ENCODE measurements at places on chromosomes 1 and 21.
A peak's percentile ranks its signal among the peaks of the same experiment; 100 is the strongest.

DNA sequence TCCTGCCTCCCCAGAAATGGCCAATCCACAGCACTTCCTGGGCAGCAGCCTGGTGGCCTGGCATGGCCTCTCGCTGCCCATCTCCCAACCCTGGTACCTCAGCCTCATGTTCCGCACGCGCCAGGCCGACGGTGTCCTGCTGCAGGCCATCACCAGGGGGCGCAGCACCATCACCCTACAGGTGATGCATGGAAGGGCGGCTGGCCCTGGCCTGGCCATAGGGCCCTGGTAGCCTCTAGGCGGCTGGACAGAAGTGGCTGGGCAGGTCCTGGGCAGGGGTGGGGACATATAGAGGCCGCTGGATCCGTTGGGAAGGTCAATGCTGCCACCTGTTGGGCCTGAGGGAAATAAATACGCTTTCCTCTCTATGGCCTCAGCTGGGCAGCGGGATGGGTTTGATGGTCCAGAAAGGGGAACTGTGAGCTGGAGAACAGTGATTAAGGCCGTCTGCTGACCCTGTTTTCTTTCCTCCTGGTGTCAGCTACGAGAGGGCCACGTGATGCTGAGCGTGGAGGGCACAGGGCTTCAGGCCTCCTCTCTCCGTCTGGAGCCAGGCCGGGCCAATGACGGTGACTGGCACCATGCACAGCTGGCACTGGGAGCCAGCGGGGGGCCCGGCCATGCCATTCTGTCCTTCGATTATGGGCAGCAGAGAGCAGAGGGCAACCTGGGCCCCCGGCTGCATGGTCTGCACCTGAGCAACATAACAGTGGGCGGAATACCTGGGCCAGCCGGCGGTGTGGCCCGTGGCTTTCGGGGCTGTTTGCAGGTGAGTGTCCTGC, 14.4 kb downstream of the CELSR2 start:
- DNase-seq = peak; percentile 68

DNA sequence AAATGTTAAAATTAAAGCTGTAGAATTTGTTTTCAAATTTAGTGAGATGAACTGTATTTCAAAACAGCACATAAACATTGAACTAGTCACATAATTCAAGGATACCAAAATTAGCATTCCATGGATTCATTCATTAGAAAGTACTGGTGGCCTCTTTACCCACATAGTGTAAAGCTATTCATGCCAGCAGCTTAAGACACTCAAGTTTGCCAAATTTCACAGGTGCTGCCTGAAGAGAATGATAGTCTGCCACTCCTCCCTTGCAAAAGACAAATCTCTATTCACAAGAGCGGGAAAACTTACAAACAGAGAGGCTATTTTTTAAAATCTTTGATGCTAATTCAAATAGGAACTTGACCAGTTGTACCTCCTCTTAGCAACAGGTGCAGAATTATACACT, 337.0 kb downstream of the BRINP3 start:
- DNase-seq = no peak

- DNase-seq = no peak
These were observed 364.8 kb upstream of the ESRRG start for GRCh38 chr1:217088011-217088410.

DNA sequence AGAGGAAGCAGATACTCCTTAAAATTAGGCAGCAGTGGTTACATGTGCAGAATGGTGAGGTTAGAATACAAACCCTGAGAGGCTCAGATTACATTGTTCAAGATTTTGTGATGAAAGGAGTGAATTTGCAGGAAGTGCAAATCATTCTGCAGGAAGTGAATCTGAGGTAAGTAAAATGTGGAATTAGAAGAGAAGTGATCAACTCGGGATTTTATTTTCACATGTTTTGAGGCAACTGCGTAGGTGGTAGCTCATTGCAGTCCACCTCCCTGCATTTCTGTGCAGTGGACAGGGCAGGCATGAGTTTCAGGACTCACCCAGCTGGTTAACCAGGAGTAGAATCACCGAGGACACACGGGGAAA, 2.1 kb upstream of the PLA2G2C start:
- no peak for DNase-seq

- no peak for DNase-seq
These were observed 42.5 kb upstream of the POFUT2 start for GRCh38 chr21:45330075-45330781.

- no peak for DNase-seq
These were observed 30.3 kb upstream of the PLA2G2C start for GRCh38 chr1:20216574-20216973.

- DNase-seq = no peak
These were observed 23.7 kb downstream of the PSMG1 start for GRCh38 chr21:39159342-39160063.

- no peak for DNase-seq
These were observed 43.8 kb upstream of the MACF1 start for GRCh38 chr1:39160703-39161102.

Measured in T-cell (primary cell).